ENCODE measurements at places on chromosomes 5 and 9. TPM values are rescaled to one million over a fixed set of nuclear protein-coding genes. Genes with fewer than 3 reads are reported as not detected.

- DNase-seq: no peak
Measured at GRCh38 chr9:36778682-36779081, 206.0 kb downstream of the MELK start.

GRCh38 chr5:13987843-13988464, 43.5 kb upstream of the DNAH5 start:
- DNase-seq: peak; percentile 68

DNA sequence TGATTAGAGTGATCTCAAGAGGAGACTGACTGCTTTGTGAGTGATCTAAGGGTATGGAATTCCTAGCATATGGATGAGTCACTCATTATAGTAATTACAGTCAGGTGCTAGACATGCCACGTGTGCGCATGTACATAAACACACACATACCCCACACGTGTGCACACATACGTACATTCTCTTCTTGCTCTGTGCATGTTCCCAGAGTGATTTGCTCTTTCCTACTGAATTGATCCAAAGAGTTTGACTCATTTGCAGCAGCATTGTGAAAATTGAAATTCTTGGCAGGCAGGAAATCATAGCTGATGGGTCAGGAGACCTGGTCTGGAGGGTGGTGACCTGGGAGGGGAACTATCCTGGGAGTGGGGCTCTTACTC, 63.8 kb downstream of the ANGPTL2 start:
- DNase-seq: no peak

- DNase-seq: peak; percentile 84
Measured at GRCh38 chr9:35675732-35676392, 2.1 kb downstream of the CA9 start.

The LCN15 gene
- total RNA-seq: 1.3 TPM

The CTXN3 gene
- total RNA-seq: not detected

- DNase-seq: no peak
Measured at GRCh38 chr9:93473411-93473810, 20.0 kb upstream of the FAM120AOS start.

The SLC26A2 gene
- 6.1 TPM for total RNA-seq

DNA sequence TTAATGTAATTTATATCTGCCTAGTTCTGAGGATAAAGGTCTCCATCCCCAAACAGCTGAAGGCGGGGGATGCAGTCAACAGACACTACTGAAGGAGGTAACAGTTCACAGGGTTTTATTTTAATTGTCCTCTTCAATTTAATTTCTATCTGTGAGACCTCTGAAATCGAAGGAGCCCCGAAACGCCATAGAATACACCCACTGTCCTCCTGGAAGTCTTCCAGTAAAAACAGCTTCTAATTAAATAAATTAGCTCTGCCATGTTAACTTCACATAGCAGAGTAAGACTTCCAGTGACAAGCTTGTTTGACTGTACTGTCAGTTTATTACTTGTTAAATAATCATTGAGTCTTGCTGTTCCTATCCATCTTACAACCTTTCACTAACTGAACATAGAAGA, 193.5 kb downstream of the SEC61B start:
- no peak for DNase-seq

DNA sequence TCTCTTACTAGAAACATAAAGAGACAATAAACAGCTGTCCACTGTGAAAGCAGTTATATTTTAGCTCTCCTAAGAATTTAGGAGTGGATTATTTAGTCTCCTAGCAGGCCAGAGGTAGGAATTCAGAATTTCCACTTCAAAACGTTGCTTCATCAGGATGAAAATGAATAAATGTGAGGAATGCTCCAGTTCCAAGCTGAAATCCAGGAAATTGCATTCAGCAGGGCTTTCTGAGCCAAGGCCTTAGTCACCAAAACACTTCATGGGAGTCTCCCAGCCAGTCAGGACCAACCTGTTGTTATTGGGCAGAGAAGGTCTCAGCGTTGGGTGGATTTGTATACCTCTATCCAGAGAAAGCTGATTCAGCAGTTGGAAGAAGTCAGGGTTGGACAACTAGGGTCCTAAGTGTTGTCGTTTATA, 1040.3 kb downstream of the TLE1 start:
- no peak for DNase-seq

The OLFM1 gene
- total RNA-seq: 9.1 TPM

The OR1L4 gene
- not detected for total RNA-seq

The CMYA5 gene
- total RNA-seq: 1,021 TPM

DNA sequence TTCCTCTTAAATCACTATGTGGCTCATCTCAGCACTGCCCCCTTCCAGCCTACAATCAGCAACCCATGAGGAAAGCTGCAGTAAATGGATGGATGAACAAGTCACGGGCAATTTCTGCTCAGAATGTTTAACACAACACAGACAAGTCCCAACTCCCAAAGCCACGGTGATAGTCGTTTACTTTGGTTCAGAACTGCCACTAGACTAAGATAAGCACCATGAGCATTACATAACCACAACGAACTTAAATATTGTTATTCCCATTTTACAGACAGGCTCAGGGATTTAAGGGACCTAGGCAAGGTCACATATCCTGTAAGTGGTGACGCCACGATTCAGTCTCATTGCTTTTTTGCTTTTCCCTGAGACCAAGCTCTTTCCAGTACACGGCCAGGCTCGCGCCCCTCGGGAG, 2.0 kb upstream of the SMIM27 start:
- no peak for DNase-seq

- no peak for DNase-seq
Measured at GRCh38 chr9:14189578-14189977, 124.4 kb downstream of the NFIB start.

The PTGDS gene
- 5,556 TPM for total RNA-seq

DNA sequence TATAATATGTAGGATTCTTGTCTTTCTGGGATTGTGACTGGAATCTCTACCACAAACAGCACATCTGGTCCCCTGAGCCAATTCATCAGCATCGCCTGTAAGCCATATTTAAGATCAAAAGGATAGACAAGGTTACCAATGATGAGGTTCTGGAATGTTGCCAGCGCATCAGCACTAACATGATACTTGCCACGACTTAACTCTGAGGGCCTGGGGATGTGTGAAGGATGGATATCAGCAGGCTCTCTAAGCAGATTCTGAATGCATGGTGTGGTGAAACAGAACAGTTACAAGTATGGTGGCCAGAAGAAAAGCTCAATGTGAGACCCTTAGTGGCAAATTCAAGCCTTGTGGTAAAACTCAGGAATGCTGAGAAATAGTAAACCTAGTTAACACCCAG, 143.0 kb downstream of the XRCC4 start:
- no peak for DNase-seq

DNA sequence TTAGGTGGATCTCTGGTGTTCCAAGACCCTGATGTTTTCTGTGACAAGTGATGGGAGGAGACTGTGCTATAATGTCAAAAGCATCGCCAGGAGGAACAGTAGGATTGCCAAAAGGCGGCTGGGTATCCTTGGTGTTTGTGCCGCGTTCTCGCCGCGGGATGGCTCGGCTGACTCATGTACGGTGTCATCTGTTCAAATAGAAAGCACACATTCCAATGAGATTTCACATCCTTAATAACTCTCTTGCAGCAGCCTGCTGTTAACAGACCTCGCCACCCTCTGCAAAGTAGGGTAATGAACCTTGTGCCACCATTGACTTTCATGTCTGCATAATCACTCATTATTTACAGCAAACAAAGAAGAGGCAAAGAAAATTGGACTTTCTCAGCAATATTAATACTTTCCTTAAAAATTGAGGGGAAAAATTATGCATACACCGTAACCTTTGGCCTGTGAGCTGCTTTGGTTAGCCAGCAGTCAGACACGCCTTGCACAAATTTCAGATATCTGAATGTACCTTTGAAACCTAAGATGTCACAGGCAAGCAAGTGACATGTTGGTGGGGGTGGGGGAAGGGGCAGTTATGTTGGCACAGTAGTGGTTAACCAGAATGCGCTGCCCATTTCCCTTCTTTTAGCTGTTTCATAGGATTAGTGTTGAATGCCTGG, 289.4 kb downstream of the EFNA5 start:
- DNase-seq: no peak

- no peak for DNase-seq
Measured at GRCh38 chr9:2418619-2419018, 203.0 kb upstream of the VLDLR start.

The FOXD4L4 gene
- total RNA-seq: not detected

The ORM2 gene
- not detected for total RNA-seq

The FAM169A gene
- 6.8 TPM for total RNA-seq

DNA sequence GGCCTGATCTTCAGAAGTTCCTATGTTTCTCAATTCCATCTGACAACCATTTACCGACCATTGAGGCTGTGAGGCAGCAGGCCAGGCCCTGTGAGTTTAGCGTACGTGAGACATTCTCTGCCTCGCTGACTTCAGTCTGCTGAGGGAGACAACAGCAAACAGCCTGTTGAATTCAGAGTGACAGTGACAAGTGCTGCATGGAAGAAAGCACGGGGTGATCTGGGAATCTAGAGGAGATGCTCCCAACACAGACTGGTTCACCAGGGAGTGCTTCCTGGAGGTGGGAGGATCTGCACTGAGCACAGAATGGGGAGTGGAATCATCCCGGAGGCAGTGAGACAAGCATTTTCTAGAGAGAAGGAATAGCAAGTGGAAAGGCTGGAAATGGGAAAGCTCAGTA, 10.0 kb upstream of the DDX41 start:
- no peak for DNase-seq

- no peak for DNase-seq
Measured at GRCh38 chr9:14170973-14171596, 142.9 kb downstream of the NFIB start.

DNA sequence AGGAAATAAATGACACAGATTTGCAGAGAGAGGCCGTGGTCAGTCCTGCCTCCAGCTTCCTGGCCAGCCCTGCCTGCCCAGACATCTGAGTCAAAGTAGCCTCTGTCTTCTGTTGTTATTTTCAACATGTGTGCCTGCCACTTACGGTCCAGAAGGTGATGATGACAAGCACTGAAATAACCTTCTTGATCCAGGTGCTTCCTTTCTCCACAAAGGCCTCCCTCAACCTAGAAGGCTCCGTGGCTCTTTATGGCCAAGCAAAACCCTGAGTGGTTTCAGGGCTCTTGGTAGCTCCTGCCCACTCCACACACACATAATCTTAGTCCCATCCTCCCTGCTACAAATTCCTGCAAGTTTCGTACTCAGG, 34.1 kb upstream of the SLC6A19 start:
- peak; percentile 22 for DNase-seq

DNA sequence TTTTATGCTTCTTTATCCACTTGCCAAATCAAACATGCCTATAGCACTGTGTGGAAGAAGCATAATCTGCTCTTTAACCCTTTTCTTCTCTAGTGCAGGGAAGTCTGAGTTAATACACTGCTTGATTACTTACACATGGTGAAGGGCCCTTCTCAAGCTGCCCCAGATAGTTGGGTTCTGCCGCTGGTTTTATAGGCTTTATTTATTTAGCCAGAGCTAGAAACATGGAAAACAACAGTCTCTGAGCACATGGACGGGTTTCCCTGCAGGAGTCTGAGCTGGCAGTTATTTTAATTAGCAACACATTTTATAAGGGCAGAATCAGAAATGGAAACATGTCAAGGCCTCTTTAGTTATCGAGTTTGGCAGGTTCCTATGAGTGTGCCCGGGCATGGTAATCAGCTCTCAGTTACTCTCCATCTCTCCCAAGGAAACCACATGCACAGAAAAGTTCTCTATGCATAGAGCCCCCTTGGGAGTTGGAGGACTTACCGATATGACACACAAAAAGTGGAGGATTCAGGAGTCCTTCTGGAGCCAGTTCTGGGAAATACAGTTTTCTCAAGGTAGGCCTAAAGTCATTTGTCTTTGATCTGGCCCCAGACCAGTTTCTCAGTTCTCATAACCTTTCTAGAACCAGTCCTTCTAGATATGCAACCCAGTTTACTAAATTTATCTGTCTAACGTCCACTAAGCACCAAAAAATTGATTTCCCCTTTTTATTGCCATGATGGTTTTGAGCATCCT, 564.8 kb downstream of the ACTL7B start:
- DNase-seq: no peak

The FAM120A gene
- 77.8 TPM for total RNA-seq

DNA sequence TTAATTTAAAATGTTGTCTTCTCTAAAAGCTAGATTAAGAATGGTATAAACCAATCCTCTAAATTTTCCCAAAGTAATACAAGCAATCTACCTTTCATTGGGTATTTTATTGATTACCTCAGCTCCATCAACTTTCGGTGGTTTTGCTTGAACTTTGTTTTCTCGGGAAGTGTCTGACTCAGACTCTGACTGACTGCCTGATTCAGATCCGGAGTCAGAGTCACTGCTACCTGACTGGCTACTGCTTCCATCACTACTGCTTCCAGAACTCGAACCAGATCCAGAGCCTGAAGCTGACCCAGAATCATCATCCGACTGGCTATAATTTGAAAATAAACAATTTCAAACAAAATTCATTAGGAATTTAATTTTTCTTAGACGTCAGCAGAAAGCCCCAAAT, 24.0 kb downstream of the CHD1 start:
- no peak for DNase-seq

The KIF4B gene
- not detected for total RNA-seq

The POU5F2 gene
- 0.56 TPM for total RNA-seq

- no peak for DNase-seq
Measured at GRCh38 chr9:87896891-87897290, 14.2 kb downstream of the SPATA31E1 start.

The EGR1 gene
- total RNA-seq: 66.5 TPM

GRCh38 chr9:131960311-131960710, 119.4 kb downstream of the MED27 start:
- no peak for DNase-seq

- no peak for DNase-seq
Measured at GRCh38 chr9:130292106-130292505, 26.5 kb downstream of the HMCN2 start.

The ZDHHC11B gene
- 26.0 TPM for total RNA-seq

- no peak for DNase-seq
Measured at GRCh38 chr9:98962181-98962560, 18.5 kb downstream of the COL15A1 start.

GRCh38 chr9:19283072-19283710, 52.7 kb downstream of the DENND4C start:
- no peak for DNase-seq

The NEUROG1 gene
- not detected for total RNA-seq

DNA sequence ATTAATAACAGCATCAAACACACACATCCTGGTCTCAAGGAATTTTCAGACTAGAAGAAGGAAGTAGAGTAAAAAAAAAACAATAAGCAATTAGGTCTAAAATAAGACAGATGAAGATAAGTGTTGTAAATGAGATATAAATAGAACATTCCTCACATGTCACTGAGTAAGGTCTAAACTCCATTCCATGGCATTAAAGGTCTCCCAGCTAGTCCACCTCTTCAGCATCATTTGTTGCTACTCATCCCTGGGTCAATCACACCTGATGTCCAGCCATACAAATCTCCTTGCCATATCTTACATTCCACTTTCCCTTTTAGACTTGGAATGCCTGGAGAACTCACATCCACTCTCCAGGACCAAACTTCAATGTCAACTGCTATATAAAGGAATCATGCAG, 214.1 kb upstream of the KLF4 start:
- DNase-seq: no peak

GRCh38 chr5:17090839-17091238, 126.6 kb upstream of the BASP1 start:
- DNase-seq: no peak

GRCh38 chr9:104025945-104026344, 68.2 kb upstream of the SMC2 start:
- no peak for DNase-seq

The FBLL1 gene
- total RNA-seq: not detected

Measured in right cardiac atrium (tissue), 5 donors.